Suprapubic skin (tissue), 4 donors: ENCODE measurements at places on chromosomes 4 and X.
A peak's percentile ranks its signal among the peaks of the same experiment; 100 is the strongest.

DNA sequence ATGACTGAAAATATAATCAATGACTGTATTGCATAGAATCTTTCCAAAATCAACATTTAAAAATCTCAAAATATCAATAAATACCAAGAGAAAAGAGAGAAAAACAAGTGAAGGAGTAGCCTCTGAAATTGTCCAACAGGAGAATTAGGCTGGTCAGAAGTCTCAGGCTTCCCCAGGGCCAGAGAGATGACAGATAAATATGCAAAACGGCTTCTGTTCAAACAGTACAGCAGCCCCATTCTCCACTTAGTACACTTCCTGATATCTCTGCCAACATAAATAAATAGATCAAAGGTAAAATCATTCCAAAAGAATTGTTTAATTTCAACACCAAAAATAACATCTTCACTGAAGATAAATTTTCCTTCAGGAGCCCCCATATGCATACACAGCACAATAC lies 204.7 kb upstream of the GABRA2 start:
- H3K4me1 ChIP-seq, result no peaks in the 10 kb centered on the region
- no peaks in the 10 kb centered on the region for H3K36me3 ChIP-seq
- DNase-seq, result no peak
- no peak overlapping the region for H3K27ac ChIP-seq

- no peaks in the 10 kb centered on the region for H3K27me3 ChIP-seq
- no peaks in the 10 kb centered on the region for H3K36me3 ChIP-seq
- H3K4me1 ChIP-seq, result no peaks in the 10 kb centered on the region
- H3K27ac ChIP-seq, result no peak overlapping the region
- H3K4me3 ChIP-seq, result no peak overlapping the region
These were observed 152.0 kb downstream of the BCOR start for GRCh38 chrX:39945709-39946108.

- no peaks in the 10 kb centered on the region for H3K27me3 ChIP-seq
- no peak for DNase-seq
- H3K4me1 ChIP-seq, result no peaks in the 10 kb centered on the region
- no peaks in the 10 kb centered on the region for H3K36me3 ChIP-seq
- no peak overlapping the region for H3K27ac ChIP-seq
These were observed 538.7 kb upstream of the ATOH1 start for GRCh38 chr4:93289831-93290230.

GRCh38 chr4:1074077-1074476 lies 39.3 kb downstream of the RNF212 start:
- H3K36me3 ChIP-seq, result no peaks in the 10 kb centered on the region
- no peak overlapping the region for H3K4me3 ChIP-seq
- H3K4me1 ChIP-seq, result peaks cover 7% of the 10 kb centered on the region
- peaks cover 14% of the 10 kb centered on the region for H3K27me3 ChIP-seq

DNA sequence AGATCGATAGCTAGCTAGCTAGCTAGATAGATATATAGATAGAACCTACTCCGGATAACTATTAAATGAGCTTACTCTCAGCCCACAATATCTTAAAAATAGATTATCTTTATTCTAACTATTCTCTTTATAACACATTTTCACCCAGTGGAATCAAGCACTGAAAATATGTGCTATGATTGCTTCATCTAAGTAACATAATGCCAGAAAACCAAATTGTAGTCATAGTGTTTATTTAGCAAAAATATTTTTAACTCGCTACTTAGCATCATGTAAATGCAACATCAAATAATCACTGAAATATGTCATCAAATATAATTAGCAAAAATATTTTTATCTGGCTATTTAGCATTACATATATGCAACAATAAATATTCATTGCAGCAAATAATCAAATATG lies 1.5 kb downstream of the TMEM156 start:
- no peak for DNase-seq
- H3K4me3 ChIP-seq, result no peak overlapping the region
- no peak overlapping the region for H3K27ac ChIP-seq

DNA sequence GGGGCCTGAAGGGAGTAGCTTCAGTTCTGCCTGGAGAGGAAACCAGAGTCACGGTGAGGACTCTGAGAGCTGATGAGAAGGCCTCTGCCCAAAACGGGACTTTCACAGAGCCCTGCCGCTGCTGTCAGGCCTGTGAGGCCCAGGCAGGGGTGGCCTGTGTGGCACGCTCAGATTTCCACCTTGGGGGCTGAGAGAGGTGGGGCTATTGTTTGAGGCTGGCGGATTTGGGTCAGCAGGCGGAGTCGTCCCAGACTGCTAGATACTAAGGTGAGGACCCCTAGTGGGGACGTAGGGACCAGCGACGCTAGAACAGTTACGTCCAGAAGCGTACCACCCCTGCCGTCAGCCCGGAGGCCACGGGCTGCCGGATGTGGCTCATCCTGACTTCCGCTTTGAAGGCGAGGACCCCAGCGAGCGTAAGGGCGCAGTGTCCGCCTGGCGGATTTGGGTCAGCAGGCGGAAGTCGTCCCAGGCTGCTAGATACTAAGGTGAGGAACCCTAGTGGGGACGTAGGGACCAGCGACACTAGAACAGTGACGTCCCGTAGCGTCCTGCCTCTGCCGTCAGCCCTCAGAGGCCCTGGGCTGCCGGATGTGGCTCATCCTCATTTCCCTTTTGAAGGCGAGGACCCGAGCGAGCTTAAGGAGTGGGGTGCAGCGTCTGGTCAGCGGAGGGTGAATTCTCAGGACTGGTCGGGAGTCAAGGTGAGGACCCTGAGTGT lies at the start of gene MAGEB1:
Gene MAGEB1 (plus strand): TSS at position 378 of the 721 bp plus-strand sequence. CDS start 3,348 bp downstream, outside the sequence.
- no peak within 1 kb of the TSS for H3K4me3 ChIP-seq
- no peaks in the 10 kb centered on the region for H3K36me3 ChIP-seq

DNA sequence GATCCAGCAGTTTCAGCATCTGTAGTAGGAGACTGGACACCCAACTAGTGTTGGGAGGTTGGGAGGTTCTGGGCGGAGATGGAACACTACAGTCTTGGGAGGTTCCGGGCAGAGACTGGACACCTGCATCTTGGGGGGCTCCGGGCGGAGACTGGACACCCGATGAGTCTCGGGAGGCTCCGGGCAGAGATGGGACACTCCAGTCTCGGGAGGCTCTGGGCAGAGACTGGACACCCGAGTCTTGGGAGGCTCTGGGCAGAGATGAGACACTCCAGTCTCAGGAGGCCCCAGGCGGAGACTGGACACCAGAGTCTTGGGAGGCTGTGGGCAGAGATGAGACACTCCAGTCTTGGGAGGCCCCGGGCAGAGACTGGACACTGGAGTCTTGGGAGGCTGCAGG lies 29.5 kb upstream of the LANCL3 start:
- H3K36me3 ChIP-seq, result no peaks in the 10 kb centered on the region
- H3K27ac ChIP-seq, result no peak overlapping the region
- H3K4me3 ChIP-seq, result no peak overlapping the region

DNA sequence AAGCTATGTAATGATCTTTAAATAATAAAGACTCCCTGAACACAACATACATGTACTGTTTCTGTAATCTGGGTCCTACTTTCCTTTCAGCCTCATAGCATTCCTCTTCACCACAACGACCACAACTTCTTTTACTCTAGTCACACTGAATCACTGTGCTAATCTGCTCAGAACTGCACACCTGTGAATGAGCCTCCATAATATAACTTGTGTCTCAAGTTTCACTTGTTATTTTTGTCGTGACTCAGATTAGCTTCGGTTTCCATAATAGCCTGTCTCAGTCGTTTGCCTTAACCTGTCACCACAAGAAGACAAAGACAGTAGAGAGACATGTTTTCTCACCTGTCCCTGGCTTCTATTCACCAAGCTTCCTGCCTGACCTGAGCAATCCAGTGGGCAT lies 61.8 kb downstream of the MAGED1 start:
- H3K4me3 ChIP-seq, result no peak overlapping the region
- no peaks in the 10 kb centered on the region for H3K4me1 ChIP-seq
- H3K27me3 ChIP-seq, result no peaks in the 10 kb centered on the region
- no peak overlapping the region for H3K27ac ChIP-seq
- no peaks in the 10 kb centered on the region for H3K36me3 ChIP-seq

GRCh38 chr4:53920116-53920515 lies 144.3 kb downstream of the CHIC2 start:
- no peaks in the 10 kb centered on the region for H3K36me3 ChIP-seq
- H3K4me1 ChIP-seq, result peaks cover 20% of the 10 kb centered on the region
- H3K27me3 ChIP-seq, result no peaks in the 10 kb centered on the region
- peak overlapping the region; percentile 65 for H3K27ac ChIP-seq
- no peak for DNase-seq

DNA sequence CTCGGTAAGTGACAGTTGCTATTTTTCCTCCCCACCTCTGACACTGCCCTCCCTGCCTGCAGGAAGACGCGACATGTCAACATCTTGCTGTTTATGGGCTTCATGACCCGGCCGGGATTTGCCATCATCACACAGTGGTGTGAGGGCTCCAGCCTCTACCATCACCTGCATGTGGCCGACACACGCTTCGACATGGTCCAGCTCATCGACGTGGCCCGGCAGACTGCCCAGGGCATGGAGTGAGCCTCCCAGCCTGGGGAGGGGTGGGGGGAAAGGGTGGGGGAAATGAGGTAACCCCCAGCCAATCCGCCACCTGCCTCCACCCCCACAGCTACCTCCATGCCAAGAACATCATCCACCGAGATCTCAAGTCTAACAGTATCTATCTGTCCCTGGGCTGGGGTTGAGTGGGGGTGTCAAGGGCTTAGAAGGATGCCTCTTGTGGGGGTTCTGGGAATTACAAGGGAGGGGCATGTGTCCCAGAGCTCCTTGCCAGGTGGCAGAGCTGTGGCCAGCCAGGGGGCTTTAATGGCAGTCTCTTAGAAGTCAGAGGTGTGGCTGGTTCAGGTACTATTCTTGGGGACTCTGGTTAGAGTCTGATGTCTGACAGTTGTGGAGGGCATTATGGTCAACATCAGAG lies 7.8 kb downstream of the ARAF start:
- H3K27me3 ChIP-seq, result no peaks in the 10 kb centered on the region
- H3K36me3 ChIP-seq, result peaks cover 70% of the 10 kb centered on the region
- no peak overlapping the region for H3K4me3 ChIP-seq
- H3K27ac ChIP-seq, result no peak overlapping the region

GRCh38 chrX:73289039-73289438 lies 74.4 kb upstream of the NAP1L2 start:
- DNase-seq, result no peak
- no peaks in the 10 kb centered on the region for H3K4me1 ChIP-seq
- no peak overlapping the region for H3K27ac ChIP-seq
- H3K4me3 ChIP-seq, result no peak overlapping the region
- H3K36me3 ChIP-seq, result no peaks in the 10 kb centered on the region

GRCh38 chr4:38040619-38041018 lies 80.4 kb downstream of the PTTG2 start:
- no peaks in the 10 kb centered on the region for H3K27me3 ChIP-seq
- no peak overlapping the region for H3K4me3 ChIP-seq
- H3K4me1 ChIP-seq, result no peaks in the 10 kb centered on the region
- DNase-seq, result no peak
- H3K36me3 ChIP-seq, result peaks cover 3% of the 10 kb centered on the region
